Left ventricle myocardium inferior (tissue), 1 donor: ENCODE measurements at places on chromosomes 2 and 18. TPM values are rescaled to one million over a fixed set of nuclear protein-coding genes. Genes with fewer than 3 reads are reported as not detected.
A peak's percentile ranks its signal among the peaks of the same experiment; 100 is the strongest.

GRCh38 chr18:12515550-12515949 lies 107.8 kb downstream of the PRELID3A start:
- H3K36me3 ChIP-seq, result peaks cover 8% of the 10 kb centered on the region
- no peak overlapping the region for H3K4me3 ChIP-seq
- peaks cover 28% of the 10 kb centered on the region for H3K4me1 ChIP-seq
- DNase-seq, result no peak
- H3K27ac ChIP-seq, result peak overlapping the region; percentile 32
- no peaks in the 10 kb centered on the region for H3K27me3 ChIP-seq

GRCh38 chr2:48313036-48313877 lies 216.7 kb upstream of the STON1 start:
- H3K4me3 ChIP-seq, result peak overlapping the region; percentile 92
- no peaks in the 10 kb centered on the region for H3K27me3 ChIP-seq
- H3K36me3 ChIP-seq, result no peaks in the 10 kb centered on the region

DNA sequence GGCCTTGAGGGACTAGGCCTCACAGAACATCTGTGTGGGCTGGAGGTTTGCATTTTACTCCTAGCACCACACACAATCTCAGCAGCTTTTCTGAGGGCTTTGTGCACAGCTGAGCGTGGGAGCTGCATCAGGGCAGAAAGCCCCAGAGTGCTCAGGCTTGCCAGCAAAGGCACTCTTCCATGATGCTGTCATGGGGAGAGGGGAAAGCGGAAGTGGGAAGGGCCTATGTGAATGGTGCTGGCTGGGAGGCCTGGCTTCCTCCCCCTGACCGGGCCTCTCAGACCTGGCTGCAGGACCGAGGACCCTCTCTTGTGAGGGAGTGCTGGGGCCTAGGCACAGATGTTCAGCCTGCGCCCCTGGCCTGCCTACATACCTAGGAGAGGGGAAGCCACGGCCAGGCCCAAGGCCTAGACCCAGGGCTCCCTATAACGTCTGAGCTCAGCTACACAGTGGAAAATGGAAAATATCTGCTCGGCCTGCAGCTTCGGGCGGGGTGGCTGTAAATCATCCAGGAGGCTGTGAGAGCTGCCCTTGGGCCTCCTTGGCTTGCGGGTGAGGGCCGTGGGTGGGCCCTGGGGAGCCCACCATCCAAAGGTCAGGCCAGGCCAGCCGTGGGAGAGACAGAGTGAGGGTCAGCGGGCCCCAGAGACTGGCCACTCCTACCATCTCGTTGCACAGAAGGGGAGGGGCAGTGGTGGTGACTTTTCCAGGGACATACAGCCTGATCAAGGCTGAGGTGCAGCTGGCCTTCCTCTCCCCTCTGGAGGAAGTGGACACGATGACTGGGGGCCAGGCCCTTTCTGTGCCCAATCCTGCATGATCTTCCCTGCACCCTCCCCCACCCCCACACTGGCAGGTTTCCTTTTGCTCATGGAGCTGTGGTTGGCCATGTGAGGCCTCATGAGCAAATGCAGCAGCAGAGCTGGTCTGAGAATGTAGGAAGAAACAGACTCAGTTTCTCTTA lies 22.8 kb downstream of the GLI2 start:
- H3K27me3 ChIP-seq, result peaks cover 22% of the 10 kb centered on the region
- DNase-seq, result peak; percentile 73
- H3K36me3 ChIP-seq, result no peaks in the 10 kb centered on the region
- peak overlapping the region; percentile 81 for H3K27ac ChIP-seq

GRCh38 chr2:33509908-33510585 lies 33.6 kb downstream of the RASGRP3 start:
- peaks cover 51% of the 10 kb centered on the region for H3K4me1 ChIP-seq
- no peak for DNase-seq
- H3K27ac ChIP-seq, result no peak overlapping the region
- H3K4me3 ChIP-seq, result no peak overlapping the region

- no peak overlapping the region for H3K4me3 ChIP-seq
- no peaks in the 10 kb centered on the region for H3K36me3 ChIP-seq
- DNase-seq, result no peak
- H3K27ac ChIP-seq, result no peak overlapping the region
Observed at GRCh38 chr18:9095297-9096006, 7.0 kb upstream of the NDUFV2 start.

DNA sequence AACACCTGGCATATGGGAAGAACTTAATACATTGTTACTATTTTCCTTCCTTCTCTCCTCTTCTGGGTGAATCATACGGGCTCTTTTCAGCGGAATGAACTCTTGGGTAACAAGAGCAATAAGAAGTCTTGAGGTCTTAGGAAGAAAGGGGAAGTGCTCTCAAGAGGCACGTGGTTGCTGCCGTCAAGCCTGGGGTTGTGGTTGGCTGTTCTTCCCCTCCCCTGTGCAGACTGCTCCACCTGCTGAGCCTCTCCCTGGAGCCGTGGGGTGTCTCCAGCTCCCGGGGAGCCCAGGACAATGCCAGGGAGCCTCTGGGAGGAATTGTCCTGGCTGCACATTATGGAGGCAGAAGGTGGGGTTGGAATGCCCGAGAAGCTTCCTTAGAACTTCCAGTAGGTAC lies 19.4 kb downstream of the TOGARAM2 start:
- no peaks in the 10 kb centered on the region for H3K4me1 ChIP-seq
- H3K27ac ChIP-seq, result no peak overlapping the region
- no peaks in the 10 kb centered on the region for H3K27me3 ChIP-seq

DNA sequence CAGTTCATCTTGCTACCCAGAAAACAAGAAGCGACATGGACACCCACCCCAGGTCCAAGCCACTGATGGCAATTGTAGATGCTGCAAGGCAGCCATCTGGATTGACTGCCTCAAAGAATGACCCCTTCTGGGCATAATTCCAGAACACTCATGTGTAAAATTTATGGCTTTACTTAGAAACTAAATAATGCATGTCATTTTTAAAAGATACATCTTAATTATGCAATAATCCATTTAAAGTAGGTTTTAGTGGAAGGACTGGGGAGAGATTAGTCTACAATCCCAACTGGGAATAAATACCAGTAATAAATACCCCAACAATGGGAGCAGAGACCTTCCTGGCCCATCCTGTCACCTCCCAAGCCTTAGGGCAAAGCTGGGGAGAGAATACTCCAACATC lies 247.7 kb downstream of the SS18 start:
- no peak overlapping the region for H3K27ac ChIP-seq
- H3K4me3 ChIP-seq, result no peak overlapping the region
- H3K4me1 ChIP-seq, result no peaks in the 10 kb centered on the region
- no peak for DNase-seq

GRCh38 chr2:61834893-61835292 lies 19.0 kb downstream of the FAM161A start:
- H3K27me3 ChIP-seq, result no peaks in the 10 kb centered on the region
- H3K4me1 ChIP-seq, result no peaks in the 10 kb centered on the region
- no peak overlapping the region for H3K27ac ChIP-seq
- H3K4me3 ChIP-seq, result no peak overlapping the region
- no peaks in the 10 kb centered on the region for H3K36me3 ChIP-seq

DNA sequence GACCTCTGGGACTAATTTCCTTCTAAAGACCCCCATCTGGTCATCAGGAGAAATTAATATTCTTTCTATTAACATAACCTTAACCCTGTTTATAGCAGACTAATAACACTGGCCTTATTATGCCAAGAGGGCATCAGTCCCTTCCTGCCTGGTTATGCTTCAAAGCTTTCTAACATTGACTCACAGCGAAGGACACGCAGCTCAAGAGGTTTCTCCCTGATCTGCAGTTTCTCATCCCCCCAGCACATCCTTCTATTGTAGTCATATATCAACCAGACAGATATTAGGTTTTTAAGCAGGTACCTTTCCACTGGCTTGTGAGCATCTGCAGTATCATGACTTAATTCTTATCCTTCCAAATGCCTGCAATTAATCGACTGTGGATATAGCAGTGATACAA lies 100.0 kb upstream of the CXCR4 start:
- no peak for DNase-seq
- no peak overlapping the region for H3K27ac ChIP-seq

DNA sequence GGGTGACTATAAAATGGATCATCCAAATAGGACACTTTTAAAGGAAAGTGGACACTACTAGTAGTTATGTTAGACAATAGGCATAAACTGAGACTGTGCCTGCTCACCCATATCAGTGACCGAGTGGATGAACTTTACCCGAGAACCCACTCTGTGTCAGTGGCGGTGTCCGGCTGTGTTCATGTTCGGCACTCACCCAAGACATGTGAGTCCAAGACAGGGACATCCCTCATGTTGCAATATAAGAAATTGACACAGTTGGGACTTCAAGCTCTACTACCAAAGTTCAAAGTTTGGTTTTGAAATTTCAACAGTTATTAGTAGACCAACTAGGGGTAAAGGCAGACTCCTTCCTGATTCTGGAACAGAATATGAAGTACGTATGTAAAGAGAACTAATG lies 326.3 kb upstream of the TNP1 start:
- DNase-seq, result peak; percentile 48
- no peaks in the 10 kb centered on the region for H3K27me3 ChIP-seq
- peaks cover 31% of the 10 kb centered on the region for H3K4me1 ChIP-seq
- no peaks in the 10 kb centered on the region for H3K36me3 ChIP-seq
- no peak overlapping the region for H3K4me3 ChIP-seq

DNA sequence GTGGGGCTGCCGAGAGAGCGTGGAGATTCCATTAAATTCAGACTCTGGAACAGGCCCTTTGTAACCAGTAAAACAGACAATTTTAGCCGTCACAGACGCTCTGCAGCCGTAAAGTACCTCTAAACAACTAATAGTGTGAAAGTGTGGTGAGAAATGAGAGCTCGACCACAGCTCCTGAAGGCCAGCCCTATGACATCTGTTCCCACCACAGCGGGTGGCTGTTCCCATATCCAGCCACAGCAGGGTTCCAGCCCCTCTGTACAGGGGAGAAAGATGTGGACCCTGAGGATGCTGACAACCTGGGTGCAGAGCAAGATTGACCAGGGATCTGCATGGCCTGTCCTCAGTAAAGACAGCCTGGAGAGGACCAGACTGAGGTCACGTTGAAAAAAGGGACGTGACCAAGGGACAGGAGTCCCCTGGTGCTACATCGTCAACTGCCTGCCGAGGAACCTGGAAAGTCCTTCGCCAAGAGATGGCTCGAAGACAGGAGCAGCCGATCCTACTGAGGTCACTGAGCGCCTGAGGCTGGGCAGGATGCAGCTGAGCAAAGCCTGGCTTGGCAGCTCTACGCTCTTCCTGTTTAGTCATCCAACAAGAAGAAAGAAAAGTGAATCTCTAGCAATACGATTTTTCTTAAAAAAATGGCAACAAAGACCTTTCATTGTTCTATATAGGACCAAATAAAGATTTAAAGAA lies 831.7 kb downstream of the RNF144A start:
- H3K36me3 ChIP-seq, result no peaks in the 10 kb centered on the region
- H3K27ac ChIP-seq, result no peak overlapping the region
- no peak for DNase-seq
- no peaks in the 10 kb centered on the region for H3K27me3 ChIP-seq
- no peak overlapping the region for H3K4me3 ChIP-seq

GRCh38 chr2:228846161-228846560 lies 424.9 kb downstream of the PID1 start:
- no peak overlapping the region for H3K27ac ChIP-seq
- no peaks in the 10 kb centered on the region for H3K4me1 ChIP-seq
- H3K27me3 ChIP-seq, result no peaks in the 10 kb centered on the region

- H3K27ac ChIP-seq, result no peak overlapping the region
- no peak overlapping the region for H3K4me3 ChIP-seq
- no peaks in the 10 kb centered on the region for H3K36me3 ChIP-seq
- no peak for DNase-seq
Observed at GRCh38 chr2:130759906-130760753, 4.8 kb downstream of the AMER3 start.

DNA sequence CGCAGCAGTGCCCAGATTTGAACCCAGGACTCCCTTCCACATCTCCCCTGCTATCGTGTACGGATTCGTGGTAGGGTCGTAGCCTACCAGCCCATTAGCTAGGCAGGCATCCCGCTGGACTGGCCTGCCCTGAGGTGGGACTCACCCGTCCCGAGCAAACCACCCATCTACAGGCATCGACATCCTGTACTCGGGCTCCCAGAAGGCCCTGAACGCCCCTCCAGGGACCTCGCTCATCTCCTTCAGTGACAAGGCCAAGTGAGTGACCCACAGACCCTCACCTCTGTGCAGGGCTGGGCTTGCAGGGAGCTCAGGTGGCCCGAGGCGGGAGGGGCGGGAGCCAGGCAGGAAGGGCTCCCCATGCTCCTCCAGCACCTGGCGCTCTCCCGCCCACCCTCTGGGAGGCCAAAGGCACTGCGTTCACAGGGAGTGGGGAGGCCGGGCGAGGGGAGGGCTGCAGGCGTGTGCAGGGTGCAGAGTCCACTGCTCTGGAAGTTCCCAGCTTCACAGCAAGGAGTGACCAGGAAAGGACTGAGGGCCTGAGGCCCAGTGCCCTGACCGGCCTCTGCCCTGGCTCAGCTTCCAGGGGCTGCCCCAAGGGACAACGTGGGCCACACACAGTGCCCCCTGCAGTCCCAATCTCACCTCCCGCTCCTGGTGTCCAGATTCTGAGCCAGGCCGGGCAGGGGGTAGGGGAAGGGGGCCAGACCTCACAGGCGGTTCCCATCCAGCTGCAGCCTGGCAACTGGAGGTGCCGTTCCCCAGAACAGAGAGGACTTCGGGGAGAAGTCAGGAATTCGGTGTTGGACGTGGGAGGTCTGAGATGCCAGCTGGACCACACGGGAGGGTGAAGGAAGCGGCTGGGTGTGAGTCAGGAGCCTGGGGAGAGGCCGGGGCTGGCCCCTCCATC lies 5.4 kb downstream of the AGXT start:
- H3K27ac ChIP-seq, result no peak overlapping the region
- H3K4me3 ChIP-seq, result no peak overlapping the region
- no peaks in the 10 kb centered on the region for H3K36me3 ChIP-seq
- H3K4me1 ChIP-seq, result no peaks in the 10 kb centered on the region
- H3K27me3 ChIP-seq, result peaks cover 20% of the 10 kb centered on the region
- DNase-seq, result no peak

- H3K36me3 ChIP-seq, result no peaks in the 10 kb centered on the region
- H3K4me1 ChIP-seq, result no peaks in the 10 kb centered on the region
- no peak overlapping the region for H3K4me3 ChIP-seq
Observed at GRCh38 chr18:56302156-56302555, 336.2 kb downstream of the TXNL1 start.

- H3K27me3 ChIP-seq, result no peaks in the 10 kb centered on the region
- no peaks in the 10 kb centered on the region for H3K4me1 ChIP-seq
- H3K27ac ChIP-seq, result no peak overlapping the region
- H3K4me3 ChIP-seq, result no peak overlapping the region
Observed at GRCh38 chr2:153811516-153811915, 60.2 kb upstream of the GALNT13 start.

TDRD15 gene
- not detected for total RNA-seq

DNA sequence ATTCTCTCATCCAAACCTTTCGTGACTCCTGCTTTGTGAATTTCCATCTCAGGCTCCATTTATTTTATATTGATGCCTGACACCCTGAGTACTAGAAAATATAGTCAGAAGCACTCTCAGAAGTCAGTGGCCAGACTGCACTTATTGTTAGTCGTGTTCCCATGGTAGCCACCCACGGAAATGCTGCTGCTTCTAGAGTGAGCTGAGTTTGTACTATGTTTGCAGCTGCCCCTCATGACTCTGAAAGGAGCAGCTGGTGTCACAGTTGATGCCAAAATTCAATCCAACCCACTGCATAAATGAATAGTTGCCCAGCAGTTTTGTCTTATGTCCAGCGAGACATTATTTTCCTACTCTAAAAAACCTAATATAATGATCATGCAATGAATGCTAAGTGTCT lies 265.2 kb upstream of the SPHKAP start:
- no peaks in the 10 kb centered on the region for H3K4me1 ChIP-seq
- H3K27me3 ChIP-seq, result no peaks in the 10 kb centered on the region
- no peaks in the 10 kb centered on the region for H3K36me3 ChIP-seq
- H3K27ac ChIP-seq, result no peak overlapping the region
- H3K4me3 ChIP-seq, result no peak overlapping the region

TNFAIP6 gene
- total RNA-seq, result 2.9 TPM

CD8B gene
- 0.22 TPM for total RNA-seq

B3GNT7 gene
- 2.4 TPM for total RNA-seq
